Lower lobe of right lung (tissue), 2 donors: ENCODE measurements at places on chromosomes 1 and 21. TPM values are rescaled to one million over a fixed set of nuclear protein-coding genes. Genes with fewer than 3 reads are reported as not detected.

Gene CCDC28B
- 3.3 TPM for total RNA-seq

Gene RXRG
- total RNA-seq: 8.4 TPM

Gene AMPD1
- 0.21 TPM for total RNA-seq

Gene PIK3C2B
- total RNA-seq: 50.5 TPM

Gene SNX27
- total RNA-seq: 66.5 TPM

Gene CFHR4
- not detected for total RNA-seq

DNA sequence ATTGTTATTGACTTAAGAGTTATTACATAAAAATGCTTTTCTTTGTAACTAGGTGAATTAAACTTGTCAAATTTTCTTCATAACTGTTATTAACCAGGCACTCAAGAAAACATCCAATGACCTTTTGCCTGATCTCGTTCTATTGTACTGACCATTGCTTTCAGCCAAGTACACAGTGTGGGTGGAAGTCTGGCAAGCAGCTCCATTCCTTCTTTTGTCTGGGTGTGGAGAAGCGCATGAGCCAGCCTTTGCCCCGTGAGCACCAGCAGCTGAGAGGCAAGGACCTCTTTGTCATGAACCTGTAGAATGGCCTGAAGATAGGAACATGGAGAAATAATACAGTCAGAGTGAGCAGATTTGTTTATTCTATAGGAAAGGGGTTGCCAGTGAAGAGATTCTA is 57.5 kb downstream of the IARS2 start:
- H3K4me1 ChIP-seq: no peaks in the 10 kb centered on the region
- no peak for DNase-seq
- H3K36me3 ChIP-seq: peaks cover 81% of the 10 kb centered on the region
- no peaks in the 10 kb centered on the region for H3K27me3 ChIP-seq
- H3K27ac ChIP-seq: no peak overlapping the region
- H3K4me3 ChIP-seq: no peak overlapping the region

DNA sequence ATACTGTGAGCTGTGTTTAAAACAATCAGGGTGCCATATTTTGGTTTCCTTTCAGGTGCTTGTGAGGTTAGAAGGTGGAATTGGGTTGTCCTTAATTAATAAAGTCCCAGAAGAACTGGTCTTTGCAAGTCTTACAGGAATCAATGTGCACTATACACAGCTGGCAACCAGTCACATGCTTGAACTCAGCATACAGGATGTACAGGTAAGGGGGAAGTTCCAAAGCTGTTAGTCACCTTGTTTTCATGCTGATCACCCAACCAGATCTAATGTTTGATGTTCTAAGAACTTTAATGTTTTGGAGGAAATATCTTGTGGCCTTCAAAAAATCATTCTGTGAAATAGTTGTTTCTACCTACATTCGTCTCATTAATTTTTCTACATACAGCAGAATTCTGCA is 156.3 kb downstream of the VPS13D start:
- DNase-seq: no peak
- H3K4me3 ChIP-seq: no peak overlapping the region
- H3K27me3 ChIP-seq: no peaks in the 10 kb centered on the region
- peaks cover 89% of the 10 kb centered on the region for H3K36me3 ChIP-seq
- H3K27ac ChIP-seq: no peak overlapping the region

GRCh38 chr1:54371942-54372275 is 34.3 kb downstream of the SSBP3 start:
- DNase-seq: no peak
- no peak overlapping the region for H3K4me3 ChIP-seq
- H3K4me1 ChIP-seq: peaks cover 36% of the 10 kb centered on the region
- H3K27ac ChIP-seq: no peak overlapping the region
- H3K36me3 ChIP-seq: no peaks in the 10 kb centered on the region

DNA sequence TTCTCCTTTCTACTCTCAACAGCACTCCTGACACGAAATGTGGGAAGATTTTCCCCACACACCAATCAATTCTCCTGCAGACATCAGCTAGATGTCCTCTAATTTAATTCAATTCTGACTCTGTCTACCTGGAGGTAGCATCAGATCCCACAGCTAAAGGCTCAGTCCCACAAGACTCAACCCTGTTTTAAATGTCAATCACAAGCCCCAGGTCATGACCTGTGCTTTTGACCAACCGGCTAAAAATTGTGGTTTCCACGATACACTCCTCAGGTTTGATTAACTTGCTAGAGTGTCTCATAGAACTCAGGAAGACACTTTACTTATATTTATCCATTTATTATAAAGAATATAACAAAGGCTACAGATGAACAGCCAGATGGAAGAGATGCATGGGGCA is 27.4 kb downstream of the IL23R start:
- DNase-seq: no peak
- no peaks in the 10 kb centered on the region for H3K36me3 ChIP-seq
- H3K27me3 ChIP-seq: no peaks in the 10 kb centered on the region
- no peak overlapping the region for H3K4me3 ChIP-seq
- H3K4me1 ChIP-seq: no peaks in the 10 kb centered on the region
- H3K27ac ChIP-seq: no peak overlapping the region

GRCh38 chr1:18256282-18257235 is 149.0 kb downstream of the IGSF21 start:
- DNase-seq: peak; percentile 50
- H3K27me3 ChIP-seq: peaks cover 7% of the 10 kb centered on the region
- no peaks in the 10 kb centered on the region for H3K36me3 ChIP-seq
- H3K4me3 ChIP-seq: no peak overlapping the region
- no peaks in the 10 kb centered on the region for H3K4me1 ChIP-seq

- H3K27me3 ChIP-seq: peaks cover 38% of the 10 kb centered on the region
- DNase-seq: no peak
- H3K4me3 ChIP-seq: peak overlapping the region; percentile 50
- H3K36me3 ChIP-seq: no peaks in the 10 kb centered on the region
Observed at GRCh38 chr1:35707601-35708440, 10.9 kb downstream of the C1orf216 start.

GRCh38 chr1:224747578-224747977 is 131.5 kb downstream of the CNIH3 start:
- DNase-seq: no peak
- H3K4me1 ChIP-seq: no peaks in the 10 kb centered on the region
- no peak overlapping the region for H3K4me3 ChIP-seq
- H3K27ac ChIP-seq: no peak overlapping the region
- no peaks in the 10 kb centered on the region for H3K36me3 ChIP-seq
- H3K27me3 ChIP-seq: no peaks in the 10 kb centered on the region

DNA sequence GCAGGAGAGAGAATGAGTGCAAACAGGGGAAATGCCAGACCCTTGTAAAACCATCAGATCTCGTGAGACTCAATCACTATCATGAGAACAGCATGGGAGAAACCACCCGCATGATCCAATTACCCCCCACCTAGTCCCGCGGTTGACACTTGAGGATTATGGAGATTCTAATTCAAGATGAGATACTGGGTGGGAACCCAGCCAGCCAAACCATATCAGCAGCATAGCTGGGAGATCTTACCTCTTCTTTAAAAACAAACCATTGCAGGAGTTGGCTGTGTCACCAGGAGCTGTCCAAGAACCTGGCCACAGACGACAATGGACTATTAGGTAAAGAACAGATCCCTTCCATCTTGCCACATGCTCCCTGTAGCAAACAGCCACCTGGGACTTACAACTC is 422.7 kb downstream of the MATN1 start:
- H3K36me3 ChIP-seq: no peaks in the 10 kb centered on the region
- H3K4me3 ChIP-seq: no peak overlapping the region
- H3K27me3 ChIP-seq: peaks cover 15% of the 10 kb centered on the region
- no peak overlapping the region for H3K27ac ChIP-seq

DNA sequence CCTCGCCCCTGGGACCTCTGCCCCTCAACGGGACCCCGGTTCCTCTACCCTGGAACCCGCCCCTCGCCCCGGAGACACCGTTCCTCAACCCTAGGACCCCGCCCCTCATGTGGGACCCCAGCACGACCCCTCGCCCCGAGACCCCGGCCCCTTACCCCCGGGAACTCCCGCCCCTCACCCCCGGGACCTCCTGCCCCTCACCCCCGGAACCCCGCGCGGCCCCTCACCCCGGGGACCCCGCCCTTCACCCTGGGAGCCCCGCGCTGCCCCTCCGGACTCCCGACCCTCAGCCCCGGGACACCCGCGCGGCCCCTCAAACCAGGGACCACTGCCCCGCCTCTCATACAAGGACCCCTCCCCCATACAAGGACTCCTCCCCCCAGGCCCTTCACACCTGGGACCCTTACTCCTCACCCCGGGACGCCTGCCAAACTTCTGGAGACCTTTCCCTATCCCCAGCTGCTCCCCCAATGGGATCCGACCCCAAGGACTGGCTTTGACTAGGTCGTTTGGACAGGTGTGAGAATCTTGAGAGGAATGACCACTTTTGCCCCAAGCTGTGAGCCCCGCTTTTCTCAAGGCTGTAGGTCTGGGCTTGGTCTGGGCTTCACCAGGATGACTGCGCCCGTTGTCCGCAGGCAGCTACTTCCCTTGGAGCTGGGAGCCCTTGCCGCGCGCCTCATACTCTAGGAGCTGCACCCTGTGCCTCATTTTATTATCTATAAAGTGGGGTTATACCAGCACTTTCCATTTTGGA is 843 bp downstream of the DIP2A start:
- no peaks in the 10 kb centered on the region for H3K27me3 ChIP-seq
- DNase-seq: peak; percentile 71
- peak overlapping the region; percentile 94 for H3K27ac ChIP-seq
- H3K36me3 ChIP-seq: peaks cover 11% of the 10 kb centered on the region
- H3K4me1 ChIP-seq: peaks cover 43% of the 10 kb centered on the region

- no peak within 1 kb of the TSS for H3K27ac ChIP-seq
- H3K4me1 ChIP-seq: no peaks in the 10 kb centered on the region
- H3K4me3 ChIP-seq: peak within 1 kb of the TSS; percentile 39
- no peak for DNase-seq
- H3K27me3 ChIP-seq: peaks cover 27% of the 10 kb centered on the region
Observed at GRCh38 chr1:62194651-62195544, at the start of gene L1TD1. L1TD1 (plus strand) TSS chr1:62194849; CDS start chr1:62206629, 11,780 bp downstream.

DNA sequence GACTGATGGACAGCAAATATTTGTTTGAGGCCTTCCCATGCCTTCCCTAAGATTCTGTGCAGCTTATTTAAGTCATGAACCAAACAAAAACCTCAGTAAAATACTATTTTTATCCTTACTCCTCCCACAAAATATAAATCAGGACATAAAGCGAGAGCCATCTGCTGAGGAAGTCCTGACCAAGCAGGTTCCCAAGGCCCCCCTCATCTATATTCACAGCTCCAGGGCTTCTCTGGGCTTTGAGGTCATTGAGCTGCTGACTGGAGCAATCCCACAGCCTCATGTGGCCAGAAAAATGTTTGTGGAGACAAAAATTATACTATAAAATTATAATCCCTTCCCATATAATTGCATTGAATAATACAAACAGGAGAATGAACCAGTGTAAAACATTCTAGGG is 846.2 kb downstream of the ADGRL2 start:
- H3K4me1 ChIP-seq: no peaks in the 10 kb centered on the region
- no peaks in the 10 kb centered on the region for H3K27me3 ChIP-seq
- no peaks in the 10 kb centered on the region for H3K36me3 ChIP-seq
- no peak overlapping the region for H3K27ac ChIP-seq
- no peak for DNase-seq
- no peak overlapping the region for H3K4me3 ChIP-seq

DNA sequence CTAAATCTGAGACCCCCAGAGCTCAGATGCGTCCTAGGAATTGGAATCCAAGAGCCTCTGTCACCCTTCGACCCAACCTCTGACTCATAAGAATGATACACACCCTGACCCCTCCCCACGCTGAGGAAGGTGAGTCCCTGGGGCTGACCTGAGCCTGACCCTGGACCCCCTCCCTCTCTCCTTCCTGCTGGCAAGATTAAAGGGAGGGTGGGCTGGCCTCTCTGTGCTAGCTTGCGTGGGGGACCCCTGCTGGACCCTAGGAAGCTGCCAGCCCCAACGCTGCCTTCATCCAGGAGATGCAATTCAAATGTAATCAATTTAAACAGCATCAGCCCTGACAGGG is 627 bp downstream of the PLEKHA6 start:
- H3K4me3 ChIP-seq: no peak overlapping the region
- no peaks in the 10 kb centered on the region for H3K36me3 ChIP-seq
- no peak overlapping the region for H3K27ac ChIP-seq
- peaks cover 10% of the 10 kb centered on the region for H3K27me3 ChIP-seq
- no peak for DNase-seq
- peaks cover 17% of the 10 kb centered on the region for H3K4me1 ChIP-seq

DNA sequence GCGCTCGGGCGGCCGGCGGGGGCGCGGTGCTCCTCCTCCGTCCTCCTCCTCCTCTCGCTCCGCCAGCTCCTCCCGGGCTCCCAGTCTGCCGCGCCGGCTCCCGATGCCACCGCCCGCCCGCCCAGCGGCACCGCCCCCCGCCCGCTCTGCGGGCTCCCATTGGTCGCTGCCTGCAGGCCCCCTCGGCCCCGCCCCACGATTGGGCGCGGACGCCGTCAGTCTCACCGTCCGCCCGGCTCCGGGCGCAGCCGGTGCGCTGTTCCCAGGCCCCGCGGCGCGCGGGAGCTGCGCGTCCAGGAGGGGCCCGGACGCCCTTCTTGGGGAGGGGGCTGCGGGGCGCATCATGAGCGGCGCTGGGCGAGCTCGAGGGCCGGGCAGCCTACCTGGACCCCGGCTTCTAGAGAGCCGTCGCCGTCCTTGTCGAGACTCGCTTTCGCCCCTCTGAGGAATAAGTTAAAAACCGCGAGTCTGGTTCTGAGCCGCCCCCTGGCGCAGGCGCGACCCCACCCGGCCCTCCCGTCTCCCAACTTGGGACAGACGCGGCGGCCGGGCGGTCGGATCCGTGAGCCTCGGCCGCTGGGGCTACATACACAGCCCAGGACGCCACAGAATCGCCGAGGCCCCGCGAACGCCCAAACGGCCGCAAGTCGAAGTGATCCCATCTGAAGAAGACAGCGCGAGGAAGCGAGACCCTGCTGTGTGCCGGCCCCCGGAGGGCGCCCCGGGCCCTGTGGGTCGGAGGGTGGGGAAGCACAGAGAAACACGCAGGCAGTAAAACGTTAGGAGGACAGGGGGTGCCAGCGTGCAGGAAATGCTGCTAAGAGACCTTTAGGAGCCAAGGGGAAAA is at the start of gene SIPA1L2:
Gene SIPA1L2 (minus strand): TSS at position 87 of the 847 bp plus-strand sequence. CDS start 114,794 bp downstream, outside the sequence.
- peak; percentile 94 for DNase-seq
- peaks cover 42% of the 10 kb centered on the region for H3K4me1 ChIP-seq
- no peaks in the 10 kb centered on the region for H3K27me3 ChIP-seq
- H3K36me3 ChIP-seq: no peaks in the 10 kb centered on the region
- H3K27ac ChIP-seq: peak within 1 kb of the TSS; percentile 90

DNA sequence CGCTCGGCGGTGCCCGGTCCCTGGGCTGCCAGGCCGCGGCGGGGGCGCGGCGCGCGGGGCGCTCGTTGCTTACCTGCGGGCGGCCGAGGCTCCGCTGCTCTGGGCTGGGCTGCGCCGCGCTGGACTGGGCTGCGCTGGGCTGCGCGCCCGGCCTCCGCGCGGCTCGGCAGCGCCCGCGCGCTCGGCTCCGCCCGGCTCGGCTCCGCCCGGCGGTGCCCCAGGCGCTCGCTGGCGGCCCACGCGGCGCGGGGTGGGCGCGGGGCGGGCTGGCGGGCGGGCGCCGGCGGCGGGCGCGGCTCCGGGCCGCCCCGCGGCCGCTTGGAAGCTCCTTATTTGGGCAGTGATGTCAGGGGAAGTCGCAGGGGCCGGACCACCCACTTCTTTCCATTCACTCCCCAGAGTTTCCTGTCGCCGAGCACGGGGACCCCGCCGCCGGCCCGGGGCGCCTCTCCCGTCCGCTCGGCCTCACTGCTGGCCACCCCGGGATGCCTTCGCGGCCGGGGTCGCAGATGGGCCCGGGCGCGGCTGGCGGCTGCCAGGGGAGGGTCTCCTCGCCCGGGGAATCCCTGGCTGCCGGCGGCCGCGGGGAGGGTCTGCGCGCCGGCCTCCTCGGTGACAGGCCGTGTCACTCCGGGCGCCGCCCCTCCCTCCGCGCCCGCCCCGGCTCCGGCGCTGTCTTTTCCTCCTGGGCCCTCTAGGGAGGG is 177.7 kb upstream of the EDN2 start:
- no peaks in the 10 kb centered on the region for H3K27me3 ChIP-seq
- no peaks in the 10 kb centered on the region for H3K36me3 ChIP-seq
- H3K27ac ChIP-seq: peak overlapping the region; percentile 87
- H3K4me1 ChIP-seq: peaks cover 40% of the 10 kb centered on the region
